ENCODE measurements at places on chromosomes 5 and 9.

- DNase-seq, result no peak
Observed at GRCh38 chr9:12141422-12141821, 551.8 kb upstream of the TYRP1 start.

GRCh38 chr5:110790673-110791072 lies 51.9 kb downstream of the SLC25A46 start:
- peak; percentile 27 for DNase-seq

- DNase-seq, result no peak
Observed at GRCh38 chr9:27297050-27297449, at the start of gene EQTN. Gene EQTN (minus strand): TSS chr9:27297150. CDS start chr9:27297055, 95 bp downstream.

DNA sequence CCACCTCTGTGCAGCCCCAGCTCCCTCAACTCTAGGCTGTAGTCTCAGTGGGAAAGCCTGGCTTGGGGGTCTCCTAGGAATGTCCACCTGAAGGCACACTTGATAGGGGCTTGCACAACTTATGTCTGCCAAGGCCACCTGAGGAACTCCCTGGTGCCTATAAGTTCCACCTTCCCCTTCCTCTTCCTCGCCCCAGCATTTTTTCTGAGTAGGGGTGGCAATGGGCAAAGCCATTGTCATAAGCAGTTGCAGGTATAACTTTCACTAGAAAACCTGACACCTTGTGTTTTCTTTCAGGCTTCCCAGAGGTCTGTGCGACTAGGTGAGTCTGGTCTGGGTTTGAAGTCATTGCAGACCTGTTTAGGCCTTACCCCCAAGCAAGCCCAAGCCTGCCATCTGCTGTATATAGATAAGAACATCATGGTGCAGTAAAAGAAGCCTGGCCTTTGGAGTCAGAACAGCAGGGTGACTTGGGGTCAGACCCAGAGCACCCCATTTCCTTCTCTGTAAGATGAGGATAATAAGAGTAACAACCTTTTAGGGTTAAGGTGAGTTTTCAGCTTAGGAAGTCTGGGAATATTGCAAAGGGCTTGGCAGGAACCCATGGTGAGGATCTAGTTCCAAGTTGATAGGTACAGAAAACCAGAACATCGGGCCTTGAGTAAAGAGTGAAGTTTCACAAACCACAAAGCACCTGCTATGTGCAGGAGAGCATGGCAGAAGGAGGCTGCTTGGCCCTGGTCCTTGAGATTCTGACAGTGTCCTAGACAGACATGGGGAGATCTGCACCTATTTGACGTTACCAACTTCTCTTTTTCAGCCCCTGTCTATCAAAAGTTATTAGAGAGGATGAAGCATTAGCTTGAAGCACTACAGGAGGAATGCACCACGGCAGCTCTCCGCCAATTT lies 33.8 kb downstream of the TGFBI start:
- DNase-seq, result no peak

GRCh38 chr5:154221371-154221896 lies 30.9 kb downstream of the GALNT10 start:
- peak; percentile 37 for DNase-seq

DNA sequence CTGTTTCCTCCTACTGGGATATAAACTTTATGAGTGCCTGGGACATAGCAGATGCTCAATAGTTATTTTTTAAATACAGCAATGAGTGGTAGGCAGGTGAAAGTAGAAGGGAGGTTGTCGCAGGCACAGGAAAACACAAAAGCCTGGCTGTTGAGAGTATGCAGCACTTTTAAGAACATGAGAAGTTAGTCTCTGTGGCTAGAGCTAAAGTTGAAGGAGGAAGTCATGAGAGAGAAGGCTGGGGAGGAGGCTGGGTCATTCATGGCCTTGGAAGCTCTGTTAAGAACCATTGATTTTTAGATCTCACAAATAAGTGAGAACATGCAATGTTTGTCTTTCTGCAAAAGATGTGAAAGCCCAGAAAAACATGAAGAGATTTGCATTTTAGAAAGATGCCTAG lies 126.7 kb downstream of the PRKACG start:
- no peak for DNase-seq

DNA sequence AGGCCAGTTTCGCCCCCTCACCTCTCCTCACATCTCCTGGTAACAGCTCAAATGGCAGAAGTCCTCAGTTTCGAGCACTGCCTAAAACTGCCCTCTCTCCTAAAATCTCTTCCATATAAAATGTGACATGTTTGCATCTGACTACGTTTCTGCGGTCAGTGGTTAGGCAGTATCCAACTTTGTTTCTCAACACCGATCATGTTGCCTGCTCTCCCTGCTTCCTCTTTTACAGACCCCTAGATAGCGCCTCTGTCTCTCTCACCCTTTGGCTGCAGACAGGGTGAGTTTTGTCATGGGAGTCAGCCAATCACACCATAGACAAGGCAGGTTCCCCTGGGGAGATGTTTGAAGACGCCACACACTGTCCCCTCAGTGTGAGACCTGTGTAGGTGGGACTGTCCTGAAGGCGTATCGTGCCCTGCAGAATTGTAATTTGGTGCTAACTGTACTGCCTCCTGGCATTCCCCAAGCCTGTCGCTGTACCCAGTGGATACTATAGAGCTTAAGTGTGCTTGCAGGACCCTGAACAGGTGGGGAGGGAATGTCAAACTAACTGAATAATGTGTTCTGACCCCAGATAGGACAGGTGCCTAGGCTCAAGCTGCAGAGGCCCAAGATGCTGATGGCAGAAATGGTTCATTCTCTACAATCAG lies 1.1 kb downstream of the HEXB start:
- DNase-seq, result no peak

GRCh38 chr5:5634817-5635216 lies 212.3 kb downstream of the ICE1 start:
- no peak for DNase-seq

DNA sequence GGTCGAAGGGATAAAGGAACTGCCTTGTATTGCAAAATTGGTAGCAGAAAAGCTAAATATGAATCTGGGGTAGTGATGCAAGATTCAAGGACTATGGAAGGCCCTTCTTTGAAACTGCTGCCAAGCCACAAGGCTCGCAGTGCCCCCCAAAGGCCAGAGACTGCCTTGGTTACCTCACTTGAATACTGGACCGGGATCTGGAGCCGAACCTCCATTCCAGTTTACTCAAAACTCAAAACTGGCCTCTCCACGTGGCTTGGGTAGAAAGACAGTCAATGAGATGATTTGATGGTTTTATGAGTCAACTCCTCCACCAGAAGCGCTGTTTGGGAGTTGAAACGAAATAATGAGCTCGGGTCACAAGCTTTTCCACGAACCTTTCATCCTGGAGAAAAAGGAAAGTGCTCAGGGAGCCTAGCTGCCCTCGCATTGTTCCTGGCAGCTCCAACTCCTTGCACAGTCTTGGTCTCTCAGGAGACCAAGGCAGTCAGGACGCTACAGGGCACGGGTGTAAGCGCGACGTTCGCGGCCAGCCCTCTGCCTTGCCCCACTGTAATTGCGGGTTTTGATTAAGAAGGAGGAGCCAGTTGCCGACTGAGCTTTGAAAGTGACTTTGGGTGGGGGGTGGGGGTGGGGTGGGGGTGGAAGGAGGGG lies 2.8 kb downstream of the ST8SIA4 start:
- DNase-seq, result no peak

DNA sequence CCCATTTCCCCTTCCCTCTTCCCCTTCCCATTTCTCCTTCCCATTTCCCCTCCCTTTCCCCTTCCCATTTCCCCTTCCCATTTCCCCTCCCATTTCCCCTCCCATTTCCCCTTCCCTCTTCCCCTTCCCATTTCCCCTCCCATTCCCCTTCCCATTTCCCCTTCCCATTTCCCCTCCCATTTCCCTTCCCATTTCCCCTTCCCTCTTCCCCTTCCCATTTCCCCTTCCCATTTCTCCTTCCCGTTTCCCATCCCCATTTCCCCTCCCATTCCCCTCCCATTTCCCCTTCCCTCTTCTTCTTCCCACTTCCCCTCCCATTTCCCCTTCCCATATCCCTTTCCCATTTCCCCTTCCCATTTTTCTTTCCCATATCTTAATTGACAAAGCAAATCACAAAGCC lies 109.0 kb downstream of the OLFM1 start:
- no peak for DNase-seq

- DNase-seq, result no peak
Observed at GRCh38 chr5:14598225-14598624, 16.6 kb downstream of the OTULINL start.

DNA sequence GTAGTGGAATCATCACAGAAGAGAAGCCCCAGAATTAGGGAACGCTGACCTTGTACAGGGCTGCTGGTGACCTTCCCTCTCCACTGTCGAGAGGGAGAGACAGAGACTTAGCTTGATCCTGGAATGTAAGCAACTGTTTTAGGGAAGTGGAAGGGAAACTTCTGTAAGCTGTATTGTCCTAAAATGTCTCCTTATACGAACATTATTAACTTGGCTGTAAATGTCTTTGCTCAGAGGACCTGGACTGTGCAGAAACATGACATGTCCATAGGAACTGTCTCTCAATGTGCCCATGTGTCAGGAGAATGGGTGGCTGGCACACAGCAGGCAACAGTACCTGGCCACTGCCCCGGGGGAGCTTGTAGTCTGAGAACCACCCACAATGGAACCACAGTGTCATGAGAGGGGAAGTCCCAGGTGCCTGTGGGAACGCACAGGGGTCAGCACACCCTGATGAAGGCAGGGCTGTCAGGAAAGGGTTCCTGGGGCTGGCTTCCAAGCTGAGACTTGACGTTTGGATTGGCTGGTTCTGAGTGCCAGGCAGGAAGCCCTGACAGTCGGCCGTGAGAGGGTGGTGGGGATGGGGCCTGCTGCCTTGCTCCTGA lies 34.0 kb downstream of the DAP start:
- no peak for DNase-seq

DNA sequence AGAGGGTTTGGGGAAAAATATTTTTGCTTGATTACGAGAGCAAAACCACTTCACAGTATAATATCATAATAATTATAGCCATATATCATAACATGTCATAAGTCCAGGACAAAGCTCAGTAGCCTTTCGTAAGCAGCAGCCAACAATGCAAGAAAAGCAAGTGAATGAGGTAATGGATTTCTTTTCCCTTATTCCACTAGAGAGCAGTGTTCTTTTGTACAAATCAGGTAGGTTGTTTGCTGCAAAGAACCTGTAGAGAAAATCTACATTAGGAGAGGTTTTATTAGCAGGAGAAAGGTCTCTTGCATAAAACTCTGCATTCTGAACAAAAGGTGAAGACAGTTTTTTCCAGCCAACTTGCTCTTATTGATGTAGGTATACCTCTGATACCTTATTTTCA lies 1033.4 kb downstream of the TLE4 start:
- DNase-seq, result peak; percentile 14

- DNase-seq, result no peak
Observed at GRCh38 chr5:21452449-21452848, 1400.7 kb downstream of the CDH12 start.

DNA sequence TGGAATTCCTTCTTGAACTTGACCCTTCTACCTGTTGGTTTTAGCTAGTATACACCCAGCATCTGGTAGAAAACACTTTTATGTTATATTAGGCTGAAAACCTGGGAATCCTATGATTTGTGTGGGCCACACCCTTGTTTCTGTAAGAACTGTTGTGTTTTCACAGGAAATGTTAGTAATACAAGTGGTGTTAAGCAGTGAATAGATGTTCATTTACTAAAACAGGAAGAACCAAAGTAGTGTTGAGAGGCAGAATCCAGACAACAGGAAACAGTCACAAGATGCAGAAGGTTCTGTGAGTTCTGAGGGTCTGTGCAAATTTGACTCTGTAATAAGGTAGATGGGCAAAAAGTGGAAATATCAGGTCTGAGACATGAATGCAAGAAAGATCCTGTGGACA lies 73.0 kb upstream of the RAI14 start:
- DNase-seq, result no peak

GRCh38 chr5:39616131-39616530 lies 191.4 kb upstream of the DAB2 start:
- no peak for DNase-seq

GRCh38 chr9:106897236-106897635 lies 34.3 kb downstream of the ZNF462 start:
- no peak for DNase-seq

DNA sequence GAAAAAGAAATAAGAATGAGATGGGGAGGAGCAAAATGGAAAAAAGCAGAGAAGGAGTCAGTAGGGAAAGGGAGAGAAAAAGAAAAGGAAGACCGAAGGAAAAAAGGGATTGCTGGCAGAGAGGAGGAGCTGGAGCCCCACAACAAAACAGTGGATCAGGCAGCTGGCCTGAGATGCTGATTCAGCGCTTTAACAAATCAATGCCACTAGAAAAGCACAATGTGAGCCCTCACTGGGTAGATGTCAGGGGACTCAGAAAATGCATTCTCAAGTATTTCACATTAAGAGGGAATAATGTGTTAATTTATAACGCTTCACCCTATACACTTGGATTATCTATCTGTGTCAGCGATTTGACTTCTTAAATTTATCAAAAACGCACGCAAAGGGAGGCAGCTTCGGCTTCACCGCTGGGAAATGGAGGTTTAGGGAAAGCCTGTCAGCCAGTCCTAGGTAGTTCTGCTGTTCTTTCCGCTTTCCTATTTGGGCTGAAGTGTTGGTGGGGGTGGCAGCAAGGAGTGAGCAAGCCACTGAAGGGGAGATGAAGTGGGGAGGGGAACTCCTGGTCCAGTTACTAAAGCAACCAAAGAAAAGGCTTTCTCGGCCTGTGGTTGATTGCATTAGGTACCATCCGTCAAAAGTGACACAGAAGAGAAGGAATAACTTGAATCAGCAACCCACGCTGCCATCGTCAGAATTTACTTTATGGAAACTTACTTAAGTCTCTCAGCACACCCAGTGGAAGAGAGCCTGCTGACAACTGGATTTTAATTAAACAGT lies 161.6 kb downstream of the BNC2 start:
- no peak for DNase-seq

DNA sequence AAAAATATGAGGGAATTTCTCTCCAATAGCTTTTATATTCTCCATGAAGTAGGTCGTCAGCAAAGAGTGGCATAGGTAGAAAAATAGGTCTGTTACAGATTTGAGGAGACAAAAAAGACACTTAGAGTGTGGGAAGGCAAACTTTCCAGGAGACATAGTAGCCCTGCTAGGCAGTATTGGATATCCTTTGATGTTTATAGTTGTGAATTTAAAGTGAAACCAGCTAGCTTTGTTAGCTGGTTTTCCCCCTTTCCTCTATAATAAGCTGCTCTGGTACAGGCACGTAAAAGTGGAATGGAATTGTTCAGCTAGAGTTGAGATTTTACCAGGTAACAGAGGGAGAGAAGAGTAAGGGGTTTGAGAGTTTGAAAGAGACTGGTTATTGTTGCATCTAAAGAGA lies 17.1 kb upstream of the APC start:
- no peak for DNase-seq

GRCh38 chr5:126031989-126032716 lies 391.1 kb upstream of the GRAMD2B start:
- no peak for DNase-seq

DNA sequence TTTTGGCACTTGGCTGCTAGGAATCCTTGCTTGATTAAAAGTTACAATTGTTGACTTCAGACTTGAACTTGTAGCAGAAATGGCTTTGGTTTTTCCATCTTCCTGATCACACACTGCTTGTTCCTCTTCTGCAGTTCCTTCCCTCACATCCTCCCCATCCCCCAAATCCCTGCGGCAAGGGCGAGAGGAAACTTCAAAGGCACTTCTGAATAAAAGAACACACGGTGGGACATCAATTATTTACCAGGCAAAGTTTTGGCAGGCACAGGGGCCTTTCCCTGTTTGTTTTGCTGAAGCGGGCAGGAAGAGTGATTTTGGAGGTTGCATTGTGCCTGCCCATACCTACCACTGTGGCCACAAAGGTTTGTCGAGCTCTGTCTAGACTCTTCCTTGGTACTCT lies 260.9 kb downstream of the KIF4B start:
- DNase-seq, result no peak

Measured in AG09319 (cell line).